ENCODE measurements at places on chromosomes 1 and 21.

DNA sequence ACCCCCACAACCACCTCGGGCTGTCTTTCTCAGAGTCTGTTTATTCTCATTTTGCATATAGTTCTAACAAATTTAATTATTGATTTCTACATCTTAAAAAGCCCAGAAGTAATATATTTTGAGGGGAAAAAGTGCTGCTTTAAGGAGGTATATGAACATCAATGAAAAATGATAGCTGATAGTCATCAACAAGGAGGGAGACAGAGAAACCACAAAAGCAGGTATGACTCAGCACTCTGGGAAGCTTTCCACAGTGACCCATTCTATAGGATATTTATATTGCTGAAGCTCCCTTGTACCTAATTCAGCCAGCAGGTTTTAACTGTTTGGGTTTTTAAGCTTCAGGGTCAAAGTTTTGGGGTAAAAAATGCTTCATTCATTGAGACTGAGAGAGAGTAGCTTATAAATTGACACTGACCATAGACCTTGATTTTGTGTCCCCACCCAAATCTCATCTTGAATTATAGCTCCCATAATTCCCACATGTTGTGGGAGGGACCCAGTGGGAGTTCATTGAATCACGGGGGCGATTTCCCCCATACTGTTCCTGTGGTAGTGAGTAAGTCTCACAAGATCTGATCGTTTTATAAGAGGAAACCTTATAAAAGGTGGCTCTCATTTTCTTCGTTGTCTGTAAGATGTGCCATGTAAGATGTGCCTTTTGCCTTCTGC, 27.4 kb downstream of the VANGL1 start:
- DNase-seq: no peak

- no peak for DNase-seq
Observed at GRCh38 chr1:184164536-184164935, 113.0 kb downstream of the TSEN15 start.

- DNase-seq: no peak
Observed at GRCh38 chr1:15948091-15948591, 27.8 kb downstream of the ZBTB17 start.

DNA sequence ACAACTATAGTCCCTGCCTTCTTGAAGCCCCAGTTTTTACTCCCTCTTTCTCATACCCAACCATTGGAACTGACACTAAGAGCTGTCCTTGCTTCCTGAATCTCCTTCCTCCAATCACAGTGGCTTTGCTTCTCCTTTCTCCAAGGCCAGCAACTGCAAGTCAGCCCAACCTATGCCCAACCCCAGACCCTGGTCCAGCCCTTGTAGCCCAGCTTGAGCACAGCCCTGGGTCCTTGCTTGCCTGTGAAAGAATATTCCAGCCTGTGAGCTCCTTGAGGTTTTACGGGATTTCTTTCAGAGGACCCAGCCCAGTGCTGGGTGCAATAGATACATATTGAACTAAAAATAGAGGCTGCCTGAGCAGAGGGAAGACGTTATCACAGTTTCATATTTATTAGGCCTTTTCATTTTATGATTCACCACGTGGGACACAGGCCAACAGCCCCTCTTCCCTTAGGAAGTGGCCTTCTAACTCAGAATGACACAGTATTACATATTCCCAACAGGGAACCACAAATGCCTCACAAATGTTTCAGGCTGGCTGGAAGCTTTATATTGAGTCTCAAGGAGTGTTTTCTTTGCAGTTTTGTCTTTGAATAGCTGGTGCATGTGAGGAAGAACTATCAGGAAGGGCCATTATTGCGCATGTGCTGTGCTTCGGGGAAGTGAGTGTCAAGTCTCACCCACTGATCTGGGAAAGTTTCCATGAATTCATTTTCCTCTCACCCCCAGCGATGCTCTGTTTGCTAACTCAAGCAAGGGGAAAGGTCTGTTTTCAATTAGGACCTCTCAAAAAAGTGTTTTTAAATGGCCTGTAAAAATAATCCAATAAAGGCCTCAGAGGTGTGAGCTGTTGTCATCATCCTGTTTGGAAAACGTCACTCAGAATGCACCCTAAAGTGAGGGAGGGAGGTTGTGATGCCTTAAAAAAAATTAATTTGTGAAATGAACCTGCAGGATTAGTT, 92.3 kb upstream of the NFIA start:
- DNase-seq: no peak

- DNase-seq: no peak
Observed at GRCh38 chr1:248822148-248823032, 3.3 kb downstream of the SH3BP5L start.

- DNase-seq: no peak
Observed at GRCh38 chr1:65992165-65992821, 199.6 kb downstream of the PDE4B start.

GRCh38 chr1:245432228-245432875, 277.6 kb downstream of the KIF26B start:
- DNase-seq: no peak

DNA sequence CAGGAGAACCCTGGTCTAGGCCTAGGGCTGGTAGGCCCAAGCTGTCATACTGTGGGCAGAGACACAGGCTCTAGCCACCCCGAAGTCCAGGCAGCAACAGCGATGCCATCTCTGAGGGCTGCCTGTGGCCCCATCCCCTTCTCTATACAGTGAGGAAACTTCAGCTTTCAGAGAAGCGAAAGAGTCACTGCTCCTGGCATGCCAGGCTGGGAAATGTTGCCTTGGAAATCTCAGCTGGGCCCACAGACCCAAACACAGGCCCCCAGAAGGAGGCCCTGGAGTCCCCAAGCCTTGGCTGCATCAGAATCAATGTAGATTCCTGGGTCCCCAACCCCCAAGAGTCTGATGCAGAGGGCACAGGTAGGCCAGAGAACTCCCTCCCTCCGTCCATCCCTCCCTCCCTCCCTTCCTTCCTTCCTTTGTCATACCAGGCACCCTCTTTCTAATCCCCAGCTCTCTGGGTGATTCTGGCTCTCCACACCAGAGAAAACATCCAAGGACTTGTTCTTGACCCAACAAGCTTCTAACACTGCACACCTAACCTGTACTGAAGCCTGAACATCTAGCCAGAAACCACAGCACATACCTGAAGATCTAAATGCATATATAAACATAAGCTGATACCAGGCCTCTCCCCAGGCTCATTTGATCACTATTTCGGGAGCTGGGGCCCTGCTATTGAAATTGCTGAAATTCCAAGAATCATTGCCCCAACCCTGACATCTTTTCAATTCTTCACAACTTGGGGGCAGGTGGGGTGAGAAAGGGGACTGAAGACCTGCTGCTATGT, 143.2 kb upstream of the EDN2 start:
- DNase-seq: no peak

- peak; percentile 58 for DNase-seq
Observed at GRCh38 chr1:24111996-24112779, at the start of gene MYOM3. Gene MYOM3 (minus strand): TSS chr1:24112135. CDS start chr1:24108636, 3,499 bp downstream.

GRCh38 chr1:52919723-52920483, 1.6 kb downstream of the ECHDC2 start:
- no peak for DNase-seq

DNA sequence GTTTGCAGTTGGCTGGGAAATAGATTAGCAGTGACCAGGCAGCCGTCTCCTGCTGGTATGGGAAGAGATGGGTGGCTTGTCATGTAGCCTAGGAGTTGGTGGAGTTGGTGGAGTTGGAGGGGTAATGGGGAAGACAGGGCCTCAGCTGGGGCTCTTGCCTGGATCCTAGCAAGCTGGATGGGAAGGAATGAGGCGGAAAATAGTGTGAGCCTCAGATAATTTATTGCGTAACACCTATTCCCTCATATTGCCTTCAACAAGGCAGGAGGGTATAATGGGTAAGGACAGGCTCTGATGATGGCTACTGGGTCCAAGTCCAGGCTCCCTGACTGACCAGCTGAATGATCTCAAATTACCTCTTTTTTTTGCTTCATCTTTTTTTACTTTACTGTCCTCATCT, 12.6 kb downstream of the MAP7D1 start:
- DNase-seq: no peak

- no peak for DNase-seq
Observed at GRCh38 chr1:76939817-76940216, 72.5 kb downstream of the ST6GALNAC5 start.

DNA sequence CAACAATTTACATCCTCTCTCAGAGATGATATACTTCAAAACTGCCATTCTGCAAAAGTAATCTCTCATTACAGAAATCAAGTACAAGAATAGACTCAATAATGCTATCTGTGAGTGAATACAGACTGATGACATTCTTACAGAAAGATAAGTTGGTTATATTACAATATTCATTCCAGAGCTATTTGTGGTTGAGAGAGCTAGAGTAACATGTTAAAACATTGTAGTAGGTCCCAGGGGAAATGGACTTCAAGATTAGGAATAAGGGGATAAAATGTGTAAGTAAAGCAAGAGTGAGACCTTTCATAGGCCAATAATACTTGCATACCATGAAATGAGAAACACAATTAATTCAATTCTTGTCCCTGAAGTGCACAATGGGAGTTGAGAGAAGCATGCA, 1.5 kb downstream of the F13B start:
- DNase-seq: no peak

GRCh38 chr1:28508435-28508754, 2.6 kb downstream of the RCC1 start:
- DNase-seq: no peak

- no peak for DNase-seq
Observed at GRCh38 chr1:22238356-22239224, 95.7 kb upstream of the WNT4 start.

GRCh38 chr1:234647758-234648157, 37.8 kb upstream of the IRF2BP2 start:
- DNase-seq: no peak

GRCh38 chr1:161044908-161045735, 655 bp downstream of the USF1 start:
- peak; percentile 39 for DNase-seq

DNA sequence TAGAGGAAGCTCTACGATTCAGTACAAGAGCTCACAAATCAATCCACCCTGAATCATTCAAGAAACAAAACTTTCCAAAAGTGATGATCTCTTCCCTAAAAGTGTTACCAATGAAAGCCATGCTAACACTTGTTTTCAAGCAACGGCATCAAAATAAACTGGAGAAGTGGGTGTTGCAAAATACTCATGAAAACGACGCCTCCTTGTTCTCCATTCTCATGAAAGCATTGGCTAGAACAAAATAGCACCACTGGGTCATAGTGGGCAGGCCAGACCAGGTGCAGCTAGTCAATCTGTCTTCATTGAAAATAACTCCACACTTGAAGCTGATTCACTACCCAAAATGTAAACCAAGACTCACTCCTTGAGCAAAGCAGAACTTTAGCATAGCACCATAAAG, 4.3 kb downstream of the TIAM1 start:
- no peak for DNase-seq

DNA sequence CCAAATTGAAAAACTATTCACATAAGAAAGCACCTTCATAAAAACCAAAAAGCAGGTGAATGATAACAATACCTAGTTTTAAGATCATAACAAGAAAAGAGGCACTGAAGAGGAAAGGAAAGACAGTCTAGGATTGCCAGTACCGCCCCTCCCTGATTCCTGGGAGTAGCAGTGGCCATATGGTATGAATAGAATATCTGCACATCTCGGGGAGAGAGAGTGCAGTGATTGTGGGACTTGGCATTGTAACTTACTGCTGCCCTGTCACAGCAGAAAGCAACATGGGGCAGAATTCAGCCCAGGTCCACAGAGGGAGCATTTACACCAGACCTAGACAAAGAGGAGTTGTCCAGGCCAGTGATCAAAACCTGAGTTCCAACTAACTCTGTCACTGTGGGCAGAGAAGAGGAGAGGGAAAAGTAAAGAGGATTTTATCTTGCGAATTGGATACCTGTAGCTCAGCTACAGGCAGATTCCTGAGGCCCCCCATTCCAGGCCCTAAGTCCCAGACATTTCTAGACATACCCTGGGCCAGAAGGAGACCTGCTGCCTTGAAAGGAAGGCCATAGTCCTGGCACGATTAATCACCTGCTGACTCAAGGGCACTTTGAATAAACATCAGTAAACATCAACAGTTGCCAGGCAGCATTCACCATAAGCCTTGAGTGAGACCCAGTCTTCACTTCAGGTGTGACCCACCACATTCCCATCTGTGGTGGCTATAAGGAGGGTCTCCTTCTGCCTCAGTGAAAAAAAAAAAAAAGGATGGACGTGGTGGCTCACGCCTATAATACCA, 397.5 kb downstream of the TGFB2 start:
- DNase-seq: no peak

- DNase-seq: peak; percentile 37
Observed at GRCh38 chr1:166489670-166490436, 323.1 kb upstream of the FAM78B start.

- no peak for DNase-seq
Observed at GRCh38 chr1:225699336-225699735, 46.4 kb upstream of the ENAH start.

- no peak for DNase-seq
Observed at GRCh38 chr1:40130892-40131291, 30.3 kb upstream of the RLF start.

GRCh38 chr1:111559736-111560279, 56.4 kb upstream of the ADORA3 start:
- DNase-seq: no peak

GRCh38 chr1:23563003-23563402, 3.7 kb upstream of the ID3 start:
- DNase-seq: no peak

DNA sequence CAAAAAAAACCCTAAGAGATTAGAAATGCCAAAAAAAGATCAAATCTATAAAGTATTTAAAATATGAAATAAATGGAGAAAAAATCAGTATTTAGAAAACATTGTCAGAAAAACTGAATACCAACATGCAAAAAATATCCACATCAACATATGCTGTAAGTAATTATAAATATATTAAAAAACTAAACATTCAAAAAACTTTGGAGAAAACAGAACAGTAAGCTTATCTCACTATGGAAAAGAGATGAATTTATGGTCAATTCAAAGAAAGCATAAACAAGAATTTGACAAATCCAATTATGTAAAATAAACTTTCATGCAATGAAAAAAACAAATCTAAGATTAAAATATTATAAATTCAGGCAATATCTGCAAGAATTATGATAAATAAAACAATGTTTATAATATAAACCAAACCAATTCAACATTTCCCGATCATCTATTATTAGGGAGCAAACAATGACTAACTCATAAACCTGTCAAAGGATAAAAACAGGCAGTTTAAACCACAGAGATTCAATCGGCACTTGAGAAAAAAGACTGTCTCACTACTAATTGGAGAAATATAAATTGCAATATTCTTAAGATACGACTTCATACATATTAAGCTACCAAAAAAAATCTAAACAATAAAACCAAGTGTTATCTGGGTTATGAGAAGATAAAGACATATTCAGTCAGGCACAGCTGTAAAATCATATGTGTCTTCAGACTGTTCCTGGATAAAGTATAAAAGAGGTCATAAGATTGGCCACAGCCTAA, 21.8 kb downstream of the EYA3 start:
- DNase-seq: no peak

Data from stimulated activated CD8-positive, alpha-beta memory T cell treated with anti-CD3 and anti-CD28 coated beads, Interleukin-7, amount 100 ng/mL, for 48 hours (primary cell).